Stimulated activated CD4-positive, alpha-beta T cell treated with anti-CD3 and anti-CD28 coated beads, TNF-alpha, amount 100 ng/mL, for 1 hour (primary cell): ENCODE measurements at places on chromosomes 16 and 17.

DNA sequence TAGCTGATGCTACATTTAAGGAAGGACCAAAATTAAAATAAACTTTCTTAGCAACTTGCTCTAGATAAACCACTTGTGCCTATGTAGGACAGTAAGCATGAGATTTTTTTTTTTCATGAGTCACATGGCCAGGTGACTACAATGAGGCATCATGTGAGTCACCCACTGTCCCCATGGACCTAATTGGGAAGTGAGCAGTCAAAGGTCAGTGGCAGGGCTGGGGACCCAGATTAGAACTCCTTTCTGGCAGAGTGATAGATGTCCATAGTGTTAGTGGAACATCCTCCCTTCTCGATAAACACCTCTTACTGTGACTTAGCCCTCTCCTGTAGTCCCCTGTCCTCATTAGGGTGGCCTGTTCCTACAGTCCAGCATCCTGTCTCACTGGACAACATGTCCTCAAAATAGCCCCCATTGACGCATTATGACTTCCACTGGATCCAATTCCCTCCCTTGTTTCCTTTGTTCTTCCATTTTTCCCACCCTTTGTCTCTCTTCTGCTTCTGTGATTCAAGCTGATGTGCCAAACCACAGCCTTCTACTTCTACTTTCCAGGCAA is 12.4 kb downstream of the ITGB3 start:
- DNase-seq: no peak

- no peak for DNase-seq
Measured at GRCh38 chr17:12530161-12530560, 135.5 kb upstream of the MYOCD start.

GRCh38 chr17:9860851-9861250 is 35.1 kb downstream of the GLP2R start:
- no peak for DNase-seq

DNA sequence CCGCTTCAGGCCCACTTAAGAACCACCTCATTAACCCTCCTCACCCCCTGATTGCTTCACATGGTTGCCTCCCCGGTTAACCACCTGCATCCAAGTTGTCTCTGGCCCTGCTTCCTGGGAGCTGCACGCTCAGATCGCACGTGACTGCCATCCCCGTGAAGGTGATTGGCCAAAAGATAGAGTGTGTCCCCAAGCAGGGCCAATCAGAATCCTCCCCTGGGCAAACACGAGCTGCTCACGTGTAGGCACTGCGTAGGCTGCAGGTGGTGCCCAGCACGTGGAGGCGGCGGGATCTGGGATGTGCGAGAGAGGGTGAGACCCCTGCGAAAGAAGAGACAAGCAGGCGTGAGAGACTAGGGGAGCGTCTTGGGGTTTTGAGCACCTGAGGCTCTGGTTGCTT is 111.8 kb upstream of the CRHR1 start:
- no peak for DNase-seq

- DNase-seq: no peak
Measured at GRCh38 chr17:80941743-80942422, 49.8 kb upstream of the CHMP6 start.
